ENCODE measurements at places on chromosomes 3 and 15.

DNA sequence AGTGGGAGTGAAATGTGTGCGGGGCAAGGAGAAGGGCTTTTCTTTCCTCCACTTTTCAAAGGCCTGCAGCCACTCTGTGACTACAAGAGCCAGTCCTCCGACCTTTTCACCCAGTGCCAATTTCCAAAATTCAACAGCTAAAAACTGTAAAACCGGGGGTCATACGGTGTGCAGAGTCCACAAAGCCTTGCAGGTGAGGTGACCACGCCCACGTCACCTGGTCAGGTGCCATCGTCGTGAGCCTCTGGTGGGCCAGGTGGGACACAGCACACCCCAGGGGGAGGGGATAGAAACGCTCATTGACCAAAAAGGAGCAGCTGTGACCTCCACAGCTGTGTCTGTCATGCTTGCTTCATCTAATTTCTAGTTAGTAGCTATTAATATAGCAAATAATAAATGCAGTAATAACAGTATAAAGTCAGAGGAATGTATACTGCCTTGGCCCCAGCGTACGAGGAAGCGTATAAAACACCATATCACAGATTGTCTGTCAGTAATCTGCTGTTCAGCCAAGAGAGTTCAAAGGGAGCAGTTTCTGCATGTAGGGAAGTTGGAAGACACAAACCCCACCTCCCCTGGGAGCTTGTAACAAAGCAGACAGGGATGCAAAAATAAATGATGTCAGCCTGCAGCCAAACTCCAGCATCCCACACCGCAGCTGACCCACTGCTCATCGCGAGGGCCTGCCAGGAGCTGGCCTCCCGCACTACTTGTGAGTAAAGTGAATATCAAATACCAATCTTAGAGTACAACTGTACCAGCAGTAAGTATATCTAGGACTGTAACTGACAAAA, 86.7 kb downstream of the VGLL4 start:
- no peak for DNase-seq

GRCh38 chr15:58311556-58311955, 120.2 kb upstream of the LIPC start:
- no peak for DNase-seq

- DNase-seq = no peak
These were observed 8.4 kb downstream of the SOX2 start for GRCh38 chr3:181719991-181720680.

DNA sequence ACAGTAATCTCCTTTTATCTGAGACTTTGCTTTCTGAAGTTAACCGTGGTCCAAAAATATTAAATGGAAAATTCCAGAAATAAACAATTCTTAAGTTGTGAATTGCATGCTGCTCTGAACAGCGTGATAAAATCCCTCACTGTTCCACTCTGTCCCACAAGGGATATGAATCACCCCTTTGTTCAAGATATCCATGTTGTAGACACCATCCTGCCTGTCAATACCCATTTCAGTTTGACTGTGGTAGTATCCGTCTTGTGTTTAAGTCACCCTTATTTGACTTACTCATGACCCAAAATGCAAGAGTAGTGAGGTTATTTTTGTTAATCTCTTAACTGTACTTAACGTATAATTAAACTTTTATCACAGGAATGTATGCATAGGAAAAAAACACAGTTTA, 435.0 kb downstream of the SHQ1 start:
- DNase-seq = no peak

DNA sequence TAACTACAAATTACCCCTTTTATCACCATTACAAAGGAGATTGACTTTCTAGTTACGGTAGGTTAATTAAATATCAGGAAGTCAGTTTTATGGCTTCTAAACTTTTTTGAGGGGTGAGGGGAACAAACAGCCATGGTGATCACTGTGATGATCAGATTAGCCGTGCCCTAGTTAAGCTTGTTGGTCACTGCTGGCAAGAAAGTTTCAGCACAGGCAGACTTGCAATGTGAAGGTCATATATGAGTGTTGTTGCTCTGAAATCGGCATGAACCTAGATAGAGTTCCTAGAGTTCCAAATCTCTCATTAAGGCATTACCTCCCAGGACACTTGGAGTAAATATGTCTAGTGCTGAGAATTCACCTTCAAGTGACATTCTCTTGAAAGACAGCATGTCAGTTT, 156.6 kb downstream of the GHSR start:
- DNase-seq = no peak

DNA sequence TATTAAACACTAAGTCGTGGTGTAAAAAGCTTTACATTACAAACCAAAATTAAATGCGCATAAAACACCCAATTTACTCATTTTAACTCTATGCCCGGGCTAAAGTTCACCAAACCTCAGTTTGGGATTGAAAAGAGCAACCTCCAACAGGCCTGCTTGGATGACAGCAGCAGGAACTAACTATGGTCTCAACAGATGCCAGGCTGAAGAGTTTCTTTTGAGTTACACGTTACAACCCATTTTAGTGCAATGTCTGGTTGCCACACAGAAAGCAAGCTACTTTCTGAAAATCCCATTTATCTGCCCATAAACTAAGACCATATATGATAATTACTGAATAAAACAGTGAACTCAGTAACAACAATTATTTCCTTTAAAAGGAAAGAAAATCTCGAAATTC, 2.2 kb downstream of the SATB1 start:
- no peak for DNase-seq

DNA sequence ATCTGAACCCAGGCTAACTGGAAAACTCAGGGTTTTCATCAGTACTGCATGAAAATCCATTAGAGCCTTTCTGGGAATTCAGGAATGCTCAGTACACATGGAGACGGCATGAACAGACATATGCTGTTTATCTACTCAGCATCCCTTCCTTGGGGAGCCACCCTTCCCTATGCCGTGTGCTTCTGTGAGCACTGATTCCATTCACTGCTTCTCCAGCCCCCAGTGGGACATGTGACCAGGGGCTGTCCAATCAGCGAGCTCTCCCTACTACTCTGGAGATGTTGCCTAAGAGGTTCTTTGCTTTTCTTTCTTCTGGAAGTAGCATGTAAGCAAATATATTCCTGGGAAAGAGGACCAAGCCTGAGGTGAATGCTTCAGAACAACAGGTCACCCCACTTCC, 5.6 kb upstream of the PCOLCE2 start:
- DNase-seq = no peak

DNA sequence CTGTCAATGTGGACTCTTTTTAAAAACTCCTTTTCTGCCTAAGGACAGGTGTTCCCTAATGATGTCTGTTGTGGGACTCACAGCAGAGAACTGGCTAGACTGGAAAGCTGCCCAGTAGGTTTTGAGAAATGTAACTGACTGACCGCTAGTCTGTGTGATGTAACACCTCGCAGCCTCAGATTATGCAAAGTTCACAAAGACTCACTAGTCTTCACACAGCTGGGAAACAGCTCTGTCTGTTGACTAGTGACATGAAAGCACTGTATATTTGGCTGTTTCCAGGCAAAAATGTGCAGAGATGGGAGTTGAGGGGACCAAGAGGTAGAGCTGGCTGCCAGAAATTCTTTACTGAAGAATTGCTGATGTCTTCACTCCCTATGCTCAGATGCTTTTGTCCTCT, 10.3 kb downstream of the PDZRN3 start:
- DNase-seq = no peak

DNA sequence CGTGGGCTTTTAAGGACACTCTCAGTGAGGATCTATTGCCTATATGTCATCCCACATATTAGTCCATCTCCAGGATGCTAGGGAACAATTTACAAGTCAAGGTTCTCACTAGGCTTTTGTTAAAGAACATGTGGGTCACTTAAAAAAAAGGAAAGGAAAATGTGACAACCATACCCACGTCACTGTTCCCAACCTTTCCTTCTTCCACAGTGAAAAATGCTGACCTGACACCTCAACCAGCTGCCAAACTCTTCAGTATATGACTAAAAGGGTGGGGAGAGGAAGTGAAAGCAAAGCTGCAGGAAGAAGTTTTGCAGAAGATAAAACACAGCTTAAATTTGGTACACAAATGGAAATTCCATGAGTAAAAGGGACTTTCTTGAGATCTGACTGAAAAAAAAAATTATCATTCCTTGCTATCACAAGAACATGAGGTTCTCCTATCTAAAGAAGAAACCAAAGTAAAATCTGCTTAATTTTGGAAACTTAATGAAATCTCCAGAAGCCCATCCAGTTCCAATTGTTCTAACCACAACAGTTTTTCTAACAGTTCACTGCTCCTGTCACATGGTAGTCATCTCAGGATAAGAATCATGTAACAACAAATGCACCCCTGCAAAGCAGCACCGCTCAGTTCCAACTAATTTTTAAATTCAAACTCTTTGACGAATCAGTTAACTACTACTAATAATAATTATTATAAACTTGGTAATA, 117.0 kb upstream of the TSPAN3 start:
- DNase-seq = no peak

DNA sequence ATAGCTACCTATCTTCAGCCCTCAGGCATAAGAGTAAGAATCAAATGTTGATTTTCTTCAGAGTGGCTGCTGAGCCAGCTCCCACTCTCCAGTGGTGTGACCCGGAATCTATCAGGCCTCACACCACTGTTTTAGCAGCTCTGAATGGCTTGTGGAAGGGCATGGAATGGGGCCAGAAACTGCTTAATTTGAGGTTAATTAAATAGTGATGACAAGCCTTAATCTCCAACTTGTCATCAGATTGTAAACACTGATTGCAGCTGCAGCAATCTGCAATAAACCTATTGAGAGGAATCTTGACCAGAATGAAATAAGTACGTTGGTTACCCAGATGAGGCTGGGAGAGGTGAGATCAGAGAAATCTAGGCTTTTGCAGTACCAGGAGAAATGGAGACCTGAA, 317.4 kb downstream of the FHIT start:
- DNase-seq = no peak

- DNase-seq = no peak
These were observed 3.0 kb downstream of the KNG1 start for GRCh38 chr3:186719945-186720739.

GRCh38 chr3:9750556-9751411, 1.0 kb downstream of the OGG1 start:
- DNase-seq = no peak

DNA sequence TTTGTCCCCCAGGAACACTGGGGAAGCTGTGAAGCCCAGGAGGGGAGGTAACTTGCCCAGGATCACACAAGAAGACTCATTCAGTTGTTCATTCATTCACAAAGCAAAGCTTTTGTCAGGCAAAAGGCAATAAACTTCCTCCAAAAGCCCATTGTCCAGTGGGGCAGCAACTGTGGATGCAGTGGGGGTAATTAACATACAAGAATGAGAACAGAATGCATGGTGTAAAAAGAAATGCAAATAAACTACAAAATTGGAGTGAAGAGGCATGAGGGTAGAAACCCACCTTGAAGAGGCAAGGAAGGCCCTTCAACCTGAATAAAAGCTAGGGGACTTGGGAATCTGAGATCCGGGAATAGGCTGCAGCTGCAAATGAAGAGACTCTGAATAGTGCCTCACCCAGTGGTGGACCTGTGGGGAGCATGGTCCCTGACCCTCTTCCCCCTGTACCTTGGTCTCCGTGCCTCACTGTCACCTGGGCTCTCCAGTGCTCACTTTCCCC, 363.6 kb downstream of the CLSTN2 start:
- no peak for DNase-seq

DNA sequence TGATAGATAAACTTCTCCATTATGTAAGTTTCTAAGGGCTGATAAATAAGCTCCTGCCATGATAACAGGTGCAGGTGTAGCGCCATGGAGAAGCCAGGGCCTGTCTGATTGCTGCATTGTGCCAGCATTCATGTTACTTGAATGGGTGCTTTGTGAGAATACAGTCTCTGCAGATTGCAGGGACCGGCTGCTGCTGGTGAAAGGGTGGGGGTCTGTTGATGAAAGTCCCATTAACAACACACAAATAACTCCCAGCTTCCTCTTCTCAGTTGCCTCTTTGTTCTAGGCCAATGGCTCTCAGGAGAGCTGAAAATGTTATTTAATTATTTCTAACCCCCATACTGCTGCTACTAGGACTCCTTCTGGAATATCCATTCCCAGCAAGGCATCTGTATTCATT, 77.2 kb downstream of the RTP4 start:
- DNase-seq = no peak

DNA sequence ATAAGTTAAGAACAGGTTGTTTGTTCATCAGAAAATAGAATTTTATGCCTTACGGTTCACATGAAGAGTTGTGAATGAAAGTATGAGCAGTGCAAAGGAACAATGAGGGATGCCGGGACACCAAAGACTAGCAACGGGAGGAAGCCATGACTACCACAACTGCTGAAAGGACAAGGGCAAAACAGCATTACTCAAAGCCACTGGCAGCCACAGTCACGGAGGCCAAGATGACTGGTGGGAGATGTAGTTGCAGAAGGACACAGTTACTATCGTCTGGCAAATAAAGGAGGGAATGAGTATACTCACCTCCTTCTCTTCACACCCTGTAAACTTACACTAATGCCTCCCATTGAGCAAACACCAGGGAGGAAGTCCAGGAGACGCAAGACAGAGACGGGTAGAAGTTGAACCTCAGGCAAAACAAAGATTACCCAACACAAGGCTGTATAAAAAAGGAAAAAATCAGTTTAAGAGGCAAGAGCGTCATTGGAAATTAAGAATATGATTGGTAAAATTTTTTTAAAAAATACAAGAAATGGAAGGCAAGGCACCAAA, 675.5 kb downstream of the FHIT start:
- no peak for DNase-seq

DNA sequence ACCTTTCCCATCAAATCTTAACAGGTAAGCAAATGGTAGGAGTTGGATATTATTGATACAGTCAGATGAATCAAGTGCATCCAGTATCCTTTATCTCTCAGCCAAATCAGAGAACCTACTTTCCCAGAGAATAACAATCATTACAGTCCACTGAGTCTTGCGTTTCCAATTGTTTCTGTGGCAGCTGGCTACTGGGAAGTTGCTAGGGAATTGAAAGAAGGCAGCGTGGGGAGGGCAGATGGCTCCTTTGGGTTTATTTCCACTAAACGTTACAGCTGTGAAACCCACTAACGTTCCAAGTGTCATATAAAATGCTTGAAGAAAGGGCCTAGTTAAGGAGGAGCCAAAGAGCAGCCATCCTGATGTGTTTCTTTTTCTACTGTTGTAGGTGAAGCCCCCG, 78.4 kb downstream of the WDR72 start:
- DNase-seq = no peak

All from activated CD8-positive, alpha-beta memory T cell treated with anti-CD3 and anti-CD28 coated beads for 1 hour (primary cell).